ENCODE measurements at places on chromosomes 2 and 18. TPM values are rescaled to one million over a fixed set of nuclear protein-coding genes. Genes with fewer than 3 reads are reported as not detected.

- H3K4me1 ChIP-seq, result no peaks in the 10 kb centered on the region
- no peaks in the 10 kb centered on the region for H3K36me3 ChIP-seq
- H3K4me3 ChIP-seq, result no peak overlapping the region
- H3K27me3 ChIP-seq, result peaks cover 6% of the 10 kb centered on the region
Measured at GRCh38 chr2:3034396-3034795, 343.2 kb downstream of the EIPR1 start.

- H3K36me3 ChIP-seq, result peaks cover 71% of the 10 kb centered on the region
- no peaks in the 10 kb centered on the region for H3K27me3 ChIP-seq
- H3K4me1 ChIP-seq, result no peaks in the 10 kb centered on the region
- H3K27ac ChIP-seq, result no peak overlapping the region
Measured at GRCh38 chr2:117834992-117835391, 20.5 kb downstream of the DDX18 start.

- peak overlapping the region; percentile 90 for H3K27ac ChIP-seq
- peaks cover 28% of the 10 kb centered on the region for H3K4me1 ChIP-seq
- no peak for DNase-seq
- H3K36me3 ChIP-seq, result no peaks in the 10 kb centered on the region
- H3K4me3 ChIP-seq, result peak overlapping the region; percentile 60
- no peaks in the 10 kb centered on the region for H3K27me3 ChIP-seq
Measured at GRCh38 chr2:11133238-11133935, 21.9 kb upstream of the SLC66A3 start.

- H3K4me1 ChIP-seq, result peaks cover 61% of the 10 kb centered on the region
- H3K36me3 ChIP-seq, result peaks cover 27% of the 10 kb centered on the region
- peak overlapping the region; percentile 98 for H3K4me3 ChIP-seq
- H3K27me3 ChIP-seq, result no peaks in the 10 kb centered on the region
Measured at GRCh38 chr2:207530160-207531031, 634 bp downstream of the CREB1 start.

GRCh38 chr18:29160170-29160569, 983.2 kb upstream of the CDH2 start:
- H3K4me1 ChIP-seq, result no peaks in the 10 kb centered on the region
- no peak overlapping the region for H3K27ac ChIP-seq
- no peak overlapping the region for H3K4me3 ChIP-seq

DNA sequence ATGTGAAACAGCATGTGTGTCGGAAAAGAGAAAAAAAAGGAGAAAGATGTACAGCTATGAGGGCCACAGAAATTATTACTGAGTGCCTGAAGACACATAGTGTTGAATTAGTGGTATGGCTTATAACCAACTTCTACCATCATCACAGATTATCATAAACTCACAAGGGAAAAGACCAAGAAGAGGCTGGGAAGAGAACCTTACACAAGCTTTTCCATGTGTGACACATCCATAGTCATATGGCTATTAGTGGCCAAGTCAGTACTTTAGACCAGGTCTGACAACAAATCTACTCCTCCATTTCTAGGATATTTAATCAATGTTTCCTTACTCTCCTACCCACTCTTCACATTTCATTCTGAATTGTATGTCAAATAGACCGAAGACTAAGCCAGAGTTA, 3.5 kb upstream of the GALNT5 start:
- H3K4me1 ChIP-seq, result peaks cover 27% of the 10 kb centered on the region
- H3K27me3 ChIP-seq, result peaks cover 31% of the 10 kb centered on the region
- H3K27ac ChIP-seq, result no peak overlapping the region

DNA sequence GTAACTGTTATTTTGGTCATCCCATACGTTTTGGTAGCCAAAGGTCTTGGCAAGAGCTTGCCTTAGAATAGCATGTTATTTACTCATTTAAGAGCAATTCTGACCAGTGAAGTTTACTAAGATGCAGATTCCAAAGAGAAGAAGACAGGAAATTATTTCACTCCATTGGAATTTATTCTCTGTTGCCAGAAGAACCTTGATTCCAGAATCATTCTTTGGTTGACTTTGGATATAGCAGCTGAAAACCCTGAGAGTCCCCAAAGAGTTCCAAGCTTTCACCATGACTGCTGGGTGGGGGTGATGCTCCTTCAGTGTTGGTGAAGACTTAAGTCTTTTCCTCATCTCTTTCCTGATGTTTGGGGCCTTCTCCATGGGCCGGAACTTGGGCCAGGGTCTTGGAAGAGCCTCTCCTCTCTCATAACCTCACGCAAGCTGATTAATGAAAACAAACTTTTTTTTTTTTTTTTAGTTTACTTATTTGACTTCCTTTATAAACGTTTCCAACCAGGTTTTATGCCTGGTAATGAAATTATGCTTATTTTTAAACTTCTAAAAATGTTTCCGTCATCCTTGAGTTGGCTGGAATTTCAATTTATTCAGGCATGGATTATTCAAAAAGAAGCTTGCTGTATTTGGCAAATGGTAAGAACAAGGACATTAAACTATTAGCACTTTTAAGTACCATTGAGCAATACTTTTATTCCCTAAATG, 192.0 kb downstream of the MTX2 start:
- no peak for DNase-seq
- no peak overlapping the region for H3K27ac ChIP-seq

Gene ACKR3
- total RNA-seq, result 1.2 TPM

- H3K27me3 ChIP-seq, result no peaks in the 10 kb centered on the region
- no peak for DNase-seq
- H3K27ac ChIP-seq, result no peak overlapping the region
- no peaks in the 10 kb centered on the region for H3K4me1 ChIP-seq
- no peaks in the 10 kb centered on the region for H3K36me3 ChIP-seq
Measured at GRCh38 chr2:45812011-45812500, 160.6 kb downstream of the PRKCE start.

Gene MC2R
- total RNA-seq, result not detected

Gene TUBA4B
- total RNA-seq, result not detected

GRCh38 chr2:120528693-120529076, 182.7 kb downstream of the INHBB start:
- peaks cover 8% of the 10 kb centered on the region for H3K27me3 ChIP-seq
- no peak overlapping the region for H3K27ac ChIP-seq
- no peak for DNase-seq
- H3K4me3 ChIP-seq, result no peak overlapping the region
- no peaks in the 10 kb centered on the region for H3K36me3 ChIP-seq
- H3K4me1 ChIP-seq, result no peaks in the 10 kb centered on the region

Gene SFT2D3
- 2.8 TPM for total RNA-seq

DNA sequence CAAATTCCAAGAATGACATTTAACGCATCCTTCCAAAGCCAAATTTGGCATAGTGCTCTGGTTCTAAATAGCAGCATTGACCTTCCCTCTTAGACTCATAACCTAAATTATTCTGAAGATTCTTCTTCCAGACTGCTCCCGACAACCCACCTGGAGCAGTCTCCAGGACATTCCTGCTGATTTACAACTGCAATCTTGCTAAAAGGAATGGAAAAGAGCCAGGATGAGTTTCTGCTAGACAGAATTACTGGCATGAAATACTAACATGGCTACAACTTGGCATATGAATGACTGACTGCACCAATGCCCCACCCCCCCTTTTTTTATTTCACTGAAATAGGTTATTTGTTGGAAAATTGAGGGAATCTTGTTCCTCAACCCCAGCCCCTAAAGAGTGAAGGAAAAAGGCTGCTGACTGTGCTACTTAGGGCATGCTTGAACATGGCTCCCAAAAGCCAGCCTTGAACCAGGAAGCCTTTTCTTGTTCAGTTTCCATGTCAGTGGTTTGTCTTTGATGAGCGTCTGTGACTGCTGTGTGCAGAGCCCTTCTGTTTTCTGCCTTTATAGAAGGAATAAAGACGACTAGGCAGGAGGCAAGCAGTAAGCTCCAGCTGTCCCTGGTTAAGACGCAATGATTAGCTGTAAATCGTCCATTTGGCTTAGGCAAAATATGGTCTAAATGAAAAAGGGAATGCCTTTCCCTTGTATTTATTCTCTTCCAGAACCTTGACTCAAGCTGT, 47.4 kb upstream of the ITGB6 start:
- no peak overlapping the region for H3K4me3 ChIP-seq
- no peak overlapping the region for H3K27ac ChIP-seq

DNA sequence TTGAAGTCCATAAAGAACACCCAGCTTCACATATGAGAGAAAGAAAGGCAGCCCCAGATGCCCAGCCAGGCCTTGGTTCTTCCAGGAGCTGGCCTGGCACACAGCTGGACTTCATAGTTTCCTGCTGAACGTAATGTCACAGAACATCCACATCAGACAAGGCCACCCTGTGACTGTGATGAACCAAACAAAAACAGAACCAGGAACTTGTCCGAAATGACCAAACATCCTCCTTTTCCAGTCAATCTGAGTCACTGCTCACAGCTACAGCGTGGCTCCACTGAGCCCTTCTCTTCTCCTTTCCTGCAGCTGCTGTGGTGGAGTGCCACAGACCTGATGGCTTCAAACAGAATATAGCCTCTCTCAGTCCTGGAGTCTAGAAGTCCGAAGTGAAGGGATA, 45.4 kb upstream of the PAPOLG start:
- H3K36me3 ChIP-seq, result no peaks in the 10 kb centered on the region
- DNase-seq, result no peak
- no peak overlapping the region for H3K4me3 ChIP-seq
- H3K27me3 ChIP-seq, result no peaks in the 10 kb centered on the region

DNA sequence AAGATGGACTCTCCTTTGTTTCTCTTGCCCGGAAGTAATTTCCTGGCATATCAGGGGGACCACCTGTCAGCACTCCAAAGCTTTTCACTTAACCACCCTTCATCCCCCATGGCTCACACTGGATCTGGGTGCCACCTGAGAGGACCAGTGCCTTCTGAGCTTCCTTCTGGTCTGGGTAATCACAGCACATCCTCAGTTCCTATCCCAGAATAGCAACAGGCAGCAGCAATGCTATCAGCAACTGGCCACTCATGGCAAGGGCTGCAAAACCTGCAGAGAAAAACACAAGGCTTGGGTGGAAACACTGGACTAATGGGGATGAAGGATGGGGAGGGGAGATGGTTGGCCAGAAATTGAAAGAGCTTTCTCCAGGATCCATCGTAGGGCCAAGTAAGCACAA, 59.9 kb upstream of the STPG4 start:
- H3K27me3 ChIP-seq, result peaks cover 3% of the 10 kb centered on the region
- no peak for DNase-seq
- no peak overlapping the region for H3K27ac ChIP-seq
- no peaks in the 10 kb centered on the region for H3K36me3 ChIP-seq
- no peak overlapping the region for H3K4me3 ChIP-seq

Gene OXER1
- 0.23 TPM for total RNA-seq

- H3K4me1 ChIP-seq, result no peaks in the 10 kb centered on the region
- H3K36me3 ChIP-seq, result no peaks in the 10 kb centered on the region
- peaks cover 6% of the 10 kb centered on the region for H3K27me3 ChIP-seq
- H3K4me3 ChIP-seq, result no peak overlapping the region
Measured at GRCh38 chr2:217412277-217412676, 552.4 kb upstream of the TNP1 start.

Gene SERPINB11
- not detected for total RNA-seq

- H3K4me1 ChIP-seq, result peaks cover 59% of the 10 kb centered on the region
- no peak for DNase-seq
- peak overlapping the region; percentile 38 for H3K4me3 ChIP-seq
- peak overlapping the region; percentile 85 for H3K27ac ChIP-seq
Measured at GRCh38 chr2:96256611-96257113, 9.1 kb downstream of the TMEM127 start.

DNA sequence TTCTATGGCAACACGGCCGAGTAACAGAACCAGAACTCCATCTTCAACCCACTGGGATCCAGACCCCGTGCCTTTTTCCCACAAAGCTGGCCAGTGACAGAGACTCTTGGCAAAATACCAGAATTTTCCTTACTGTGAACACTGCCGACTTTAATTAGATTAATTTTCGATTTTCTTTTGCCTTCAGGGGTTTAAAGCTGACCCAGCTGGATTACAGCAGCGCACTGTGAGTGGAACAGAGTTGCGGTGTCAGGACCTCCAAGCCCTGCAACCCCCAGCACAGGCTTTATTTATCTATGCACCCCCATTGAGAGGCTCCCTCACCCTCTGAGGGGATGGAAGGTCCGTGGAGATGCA, 36.4 kb downstream of the CTIF start:
- H3K27me3 ChIP-seq, result peaks cover 2% of the 10 kb centered on the region
- DNase-seq, result no peak
- peaks cover 4% of the 10 kb centered on the region for H3K4me1 ChIP-seq

Gene COLEC12
- total RNA-seq, result not detected

Gene UGT1A1
- total RNA-seq, result not detected

Gene CMPK2
- 8.7 TPM for total RNA-seq

Gene CCBE1
- total RNA-seq, result not detected

Gene GALNT13
- total RNA-seq, result not detected

Gene LCT
- total RNA-seq, result 0.16 TPM

Gene FBXO36
- 2.0 TPM for total RNA-seq

- H3K4me1 ChIP-seq, result peaks cover 4% of the 10 kb centered on the region
- H3K4me3 ChIP-seq, result no peak overlapping the region
- H3K27me3 ChIP-seq, result no peaks in the 10 kb centered on the region
- H3K27ac ChIP-seq, result no peak overlapping the region
Measured at GRCh38 chr2:46193356-46193755, 103.9 kb upstream of the EPAS1 start.

GRCh38 chr18:78125206-78125896, 854.3 kb upstream of the SALL3 start:
- no peak overlapping the region for H3K27ac ChIP-seq
- no peaks in the 10 kb centered on the region for H3K27me3 ChIP-seq
- H3K36me3 ChIP-seq, result no peaks in the 10 kb centered on the region
- no peak for DNase-seq
- H3K4me1 ChIP-seq, result no peaks in the 10 kb centered on the region
- no peak overlapping the region for H3K4me3 ChIP-seq

GRCh38 chr2:54461261-54461660, 5.1 kb downstream of the SPTBN1 start:
- DNase-seq, result no peak
- no peak overlapping the region for H3K4me3 ChIP-seq
- H3K36me3 ChIP-seq, result no peaks in the 10 kb centered on the region
- no peak overlapping the region for H3K27ac ChIP-seq
